ENCODE measurements at places on chromosomes 12 and 14. TPM values are rescaled to one million over a fixed set of nuclear protein-coding genes. Genes with fewer than 3 reads are reported as not detected.

Gene FOXG1
- not detected for total RNA-seq

Gene MANSC4
- total RNA-seq: not detected

DNA sequence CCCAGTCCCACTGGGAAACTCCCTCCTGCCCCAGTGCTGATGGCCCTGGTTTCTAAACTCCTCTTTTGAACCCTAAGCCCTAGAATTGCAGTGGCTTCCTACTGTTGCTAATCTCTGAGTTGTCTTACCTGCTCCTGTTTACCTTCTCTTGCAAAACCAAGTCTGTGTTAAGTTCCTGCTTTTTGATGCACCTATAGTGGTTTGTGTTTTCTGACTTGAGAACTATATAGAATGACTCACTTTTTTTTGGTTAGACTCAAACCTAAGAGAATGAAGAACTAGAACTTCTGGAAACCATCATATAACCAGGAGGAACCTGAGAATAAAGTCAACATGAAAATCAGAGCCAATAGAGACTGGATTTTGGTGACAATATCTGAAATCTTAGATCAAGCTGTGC lies 5.5 kb upstream of the GAS2L3 start:
- no peak for DNase-seq
- no peaks in the 10 kb centered on the region for H3K36me3 ChIP-seq
- H3K27ac ChIP-seq: no peak overlapping the region
- H3K4me3 ChIP-seq: no peak overlapping the region
- H3K27me3 ChIP-seq: peaks cover 5% of the 10 kb centered on the region

- no peak for DNase-seq
- no peak overlapping the region for H3K4me3 ChIP-seq
- no peaks in the 10 kb centered on the region for H3K27me3 ChIP-seq
- H3K27ac ChIP-seq: no peak overlapping the region
These were observed 182.3 kb downstream of the NPAS3 start for GRCh38 chr14:33120966-33121365.

Gene KRT79
- total RNA-seq: not detected

Gene PNP
- total RNA-seq: 87.2 TPM

DNA sequence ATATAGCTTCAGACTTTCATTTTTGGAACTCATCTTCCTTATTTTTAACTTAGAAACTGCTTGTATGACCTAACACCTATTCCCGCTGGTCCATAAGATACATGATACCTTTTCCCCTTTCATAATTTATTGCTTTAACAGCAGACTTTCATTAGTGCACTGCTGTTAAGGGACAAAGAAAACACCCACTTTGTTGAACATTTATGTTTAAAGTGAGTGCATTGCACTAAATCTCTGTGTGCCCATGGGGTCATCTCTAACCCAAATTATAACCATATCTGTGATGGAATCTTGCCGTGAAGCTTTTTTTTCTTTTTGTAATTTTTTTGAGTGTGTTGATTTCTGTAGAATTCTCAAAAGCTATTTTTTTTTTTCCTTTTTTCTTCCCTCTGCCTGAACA lies 261.8 kb downstream of the TMTC2 start:
- H3K4me3 ChIP-seq: no peak overlapping the region
- H3K36me3 ChIP-seq: no peaks in the 10 kb centered on the region
- no peak overlapping the region for H3K27ac ChIP-seq
- DNase-seq: no peak

Gene TAS2R31
- 5.3 TPM for total RNA-seq

GRCh38 chr12:22631863-22632463 lies 7.0 kb downstream of the ETNK1 start:
- H3K4me3 ChIP-seq: no peak overlapping the region
- no peak for DNase-seq
- H3K4me1 ChIP-seq: peaks cover 66% of the 10 kb centered on the region
- no peaks in the 10 kb centered on the region for H3K27me3 ChIP-seq
- no peak overlapping the region for H3K27ac ChIP-seq

DNA sequence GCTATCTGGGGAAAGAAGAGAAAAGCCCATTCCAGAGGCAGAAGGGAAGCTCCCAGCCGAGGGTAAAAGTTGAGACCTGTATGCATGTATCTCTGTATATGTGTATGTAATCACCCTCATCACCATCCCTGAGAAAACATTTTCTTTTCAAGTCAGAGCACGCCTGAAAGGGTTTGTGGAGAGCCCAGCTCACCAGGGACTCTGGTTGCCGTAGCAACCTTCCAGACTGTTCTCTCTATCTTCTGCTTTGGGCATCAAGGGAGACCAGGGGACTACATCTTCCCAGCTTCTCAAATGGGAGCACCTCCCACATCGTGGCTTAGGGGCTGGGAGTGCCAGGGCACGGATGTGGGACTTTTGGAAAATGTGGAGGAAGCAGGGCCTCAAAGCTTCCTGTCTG lies 93.5 kb downstream of the GALNT8 start:
- no peak for DNase-seq
- H3K36me3 ChIP-seq: no peaks in the 10 kb centered on the region
- no peak overlapping the region for H3K4me3 ChIP-seq
- peaks cover 27% of the 10 kb centered on the region for H3K27me3 ChIP-seq
- H3K27ac ChIP-seq: no peak overlapping the region

DNA sequence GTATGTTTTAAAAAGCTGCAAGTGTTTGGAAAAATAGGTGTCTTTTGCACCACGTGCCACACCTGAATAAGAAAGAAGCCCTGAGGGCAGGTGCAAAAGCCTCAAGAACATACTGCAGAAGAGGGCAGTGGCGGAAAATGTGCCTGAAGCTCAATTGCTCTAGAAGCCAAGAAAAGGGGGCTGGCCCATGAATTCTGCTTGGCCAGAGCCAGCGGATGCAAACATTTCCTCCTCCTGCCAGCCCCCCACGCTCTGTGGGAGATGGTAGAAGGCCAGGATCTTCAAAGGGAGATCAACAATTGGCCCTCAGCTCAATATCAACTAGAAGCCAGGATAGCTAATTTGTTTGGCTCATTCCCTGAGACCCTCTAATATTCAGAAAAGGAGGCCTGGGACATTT lies 80.3 kb upstream of the TMEM132D start:
- H3K27ac ChIP-seq: no peak overlapping the region
- H3K4me3 ChIP-seq: no peak overlapping the region
- no peaks in the 10 kb centered on the region for H3K27me3 ChIP-seq

GRCh38 chr14:60640859-60641741 lies 8.2 kb downstream of the SIX1 start:
- H3K27ac ChIP-seq: no peak overlapping the region
- no peak for DNase-seq
- H3K4me3 ChIP-seq: no peak overlapping the region

DNA sequence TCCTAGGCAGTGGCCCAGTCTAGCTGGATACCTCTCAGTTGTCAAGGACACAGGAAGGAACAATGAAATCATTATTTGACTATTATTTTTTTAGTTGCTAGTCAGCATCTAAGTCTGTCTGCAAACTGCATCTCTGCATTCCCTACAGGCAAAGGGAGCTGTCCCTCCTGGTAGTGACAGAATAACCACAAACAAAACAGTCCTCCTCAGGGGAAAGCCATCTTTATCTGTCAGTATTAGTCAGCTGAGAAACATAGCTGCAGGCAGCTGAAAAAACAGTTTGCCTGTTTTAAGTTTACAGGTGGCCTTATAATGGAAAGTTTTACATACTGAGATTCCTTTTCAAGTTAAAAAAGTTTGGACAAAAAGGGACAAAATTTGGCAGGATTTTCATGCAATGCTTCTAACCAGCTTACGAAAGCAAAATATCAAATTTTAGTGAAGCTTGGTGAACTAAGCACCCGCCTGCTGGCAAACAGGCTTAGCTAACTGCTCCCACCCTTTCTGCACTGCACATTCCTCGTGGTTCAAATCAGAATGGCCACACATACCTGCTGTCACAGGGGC lies 29.5 kb downstream of the SLC25A21 start:
- H3K4me3 ChIP-seq: no peak overlapping the region
- H3K27me3 ChIP-seq: no peaks in the 10 kb centered on the region
- no peak overlapping the region for H3K27ac ChIP-seq
- no peaks in the 10 kb centered on the region for H3K4me1 ChIP-seq
- no peaks in the 10 kb centered on the region for H3K36me3 ChIP-seq

Gene STXBP6
- not detected for total RNA-seq

GRCh38 chr12:57727758-57728395 lies 10.7 kb downstream of the AGAP2 start:
- peaks cover 12% of the 10 kb centered on the region for H3K4me1 ChIP-seq
- H3K36me3 ChIP-seq: peaks cover 58% of the 10 kb centered on the region
- no peaks in the 10 kb centered on the region for H3K27me3 ChIP-seq
- no peak for DNase-seq
- no peak overlapping the region for H3K27ac ChIP-seq

DNA sequence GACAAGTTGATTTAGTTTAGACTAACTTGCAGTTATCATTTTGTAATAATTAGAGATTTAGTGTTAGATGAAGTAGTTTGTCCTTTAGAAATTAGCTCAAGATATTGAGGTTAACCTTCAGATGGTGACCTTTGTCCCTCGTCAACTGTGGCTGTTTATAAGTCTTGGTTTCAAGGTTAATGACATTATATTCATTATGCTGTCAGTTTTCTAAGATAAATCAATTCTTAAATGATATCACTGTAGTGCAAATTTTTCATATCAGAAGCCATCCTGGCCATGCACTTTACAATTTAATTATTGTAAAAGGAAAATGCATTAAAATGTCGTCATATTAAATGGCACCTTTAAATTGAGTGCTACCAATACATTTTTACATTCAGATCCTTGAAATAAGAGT lies 19.6 kb upstream of the PPFIA2 start:
- no peak for DNase-seq
- no peaks in the 10 kb centered on the region for H3K27me3 ChIP-seq
- no peak overlapping the region for H3K4me3 ChIP-seq

Gene GPD1
- 0.60 TPM for total RNA-seq

- H3K27me3 ChIP-seq: peaks cover 44% of the 10 kb centered on the region
- peaks cover 2% of the 10 kb centered on the region for H3K36me3 ChIP-seq
- no peak for DNase-seq
- peak overlapping the region; percentile 37 for H3K27ac ChIP-seq
- H3K4me3 ChIP-seq: peak overlapping the region; percentile 89
- H3K4me1 ChIP-seq: peaks cover 23% of the 10 kb centered on the region
These were observed 22.3 kb upstream of the GNS start for GRCh38 chr12:64781280-64782190.

GRCh38 chr14:71720978-71721624 lies 211.1 kb upstream of the RGS6 start:
- H3K27me3 ChIP-seq: no peaks in the 10 kb centered on the region
- no peak for DNase-seq
- H3K4me3 ChIP-seq: no peak overlapping the region
- H3K36me3 ChIP-seq: peaks cover 88% of the 10 kb centered on the region
- no peak overlapping the region for H3K27ac ChIP-seq

Gene SRGAP1
- total RNA-seq: 1.1 TPM

Gene PCED1B
- total RNA-seq: 60.9 TPM

DNA sequence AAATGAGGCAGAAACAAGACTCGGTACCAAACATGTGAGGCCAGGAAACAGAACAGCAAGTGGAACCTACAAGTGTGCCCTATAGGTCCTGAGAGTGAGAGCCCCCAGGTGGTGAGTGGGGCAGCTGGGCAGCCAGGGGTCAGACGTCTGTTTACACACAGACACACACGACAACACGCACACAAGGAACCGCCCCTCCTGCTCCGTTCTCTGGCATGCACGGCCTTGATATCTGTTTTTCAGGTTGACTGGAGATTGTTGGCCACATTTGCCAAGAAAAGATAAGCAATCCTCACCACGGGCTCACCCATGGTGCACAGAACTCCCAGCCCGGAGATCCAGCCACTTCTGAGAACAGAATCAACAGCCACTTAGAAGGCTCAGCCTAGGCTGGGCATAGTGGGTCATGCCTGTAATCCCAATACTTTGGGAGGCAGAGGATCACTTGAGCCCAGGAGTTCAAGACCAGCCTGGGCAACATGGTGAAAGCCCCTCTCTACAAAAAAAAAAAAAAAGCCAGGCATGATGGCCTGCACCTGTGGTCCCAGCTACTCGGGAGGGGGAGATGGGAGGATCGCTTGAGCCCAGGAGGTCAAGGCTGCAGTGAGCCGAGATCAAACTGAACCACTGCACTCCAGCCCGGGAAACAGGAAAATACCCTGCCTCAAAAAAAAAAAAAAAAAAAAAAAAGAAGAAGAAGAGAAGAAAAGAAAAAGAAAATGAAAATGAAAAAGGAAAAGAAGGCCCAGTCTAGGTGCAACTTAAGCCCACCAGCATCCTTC lies 19.4 kb upstream of the EIF5 start:
- H3K4me3 ChIP-seq: no peak overlapping the region
- peaks cover 13% of the 10 kb centered on the region for H3K27me3 ChIP-seq
- H3K4me1 ChIP-seq: peaks cover 5% of the 10 kb centered on the region
- H3K27ac ChIP-seq: no peak overlapping the region

GRCh38 chr12:40117818-40118217 lies 11.9 kb upstream of the SLC2A13 start:
- H3K36me3 ChIP-seq: peaks cover 4% of the 10 kb centered on the region
- no peak for DNase-seq
- peak overlapping the region; percentile 24 for H3K4me3 ChIP-seq
- no peaks in the 10 kb centered on the region for H3K27me3 ChIP-seq

Gene NPFF
- not detected for total RNA-seq

GRCh38 chr12:102510463-102510862 lies 30.1 kb upstream of the IGF1 start:
- H3K36me3 ChIP-seq: no peaks in the 10 kb centered on the region
- H3K27me3 ChIP-seq: peaks cover 8% of the 10 kb centered on the region
- no peak overlapping the region for H3K4me3 ChIP-seq

Gene DNAJC22
- total RNA-seq: not detected

- DNase-seq: no peak
- peaks cover 8% of the 10 kb centered on the region for H3K4me1 ChIP-seq
- peaks cover 2% of the 10 kb centered on the region for H3K36me3 ChIP-seq
- no peak overlapping the region for H3K4me3 ChIP-seq
- no peaks in the 10 kb centered on the region for H3K27me3 ChIP-seq
These were observed 30.5 kb upstream of the C12orf71 start for GRCh38 chr12:27112871-27113270.
